Glutamatergic neuron (in vitro differentiated cells): ENCODE measurements at places on chromosomes 4 and X.

DNA sequence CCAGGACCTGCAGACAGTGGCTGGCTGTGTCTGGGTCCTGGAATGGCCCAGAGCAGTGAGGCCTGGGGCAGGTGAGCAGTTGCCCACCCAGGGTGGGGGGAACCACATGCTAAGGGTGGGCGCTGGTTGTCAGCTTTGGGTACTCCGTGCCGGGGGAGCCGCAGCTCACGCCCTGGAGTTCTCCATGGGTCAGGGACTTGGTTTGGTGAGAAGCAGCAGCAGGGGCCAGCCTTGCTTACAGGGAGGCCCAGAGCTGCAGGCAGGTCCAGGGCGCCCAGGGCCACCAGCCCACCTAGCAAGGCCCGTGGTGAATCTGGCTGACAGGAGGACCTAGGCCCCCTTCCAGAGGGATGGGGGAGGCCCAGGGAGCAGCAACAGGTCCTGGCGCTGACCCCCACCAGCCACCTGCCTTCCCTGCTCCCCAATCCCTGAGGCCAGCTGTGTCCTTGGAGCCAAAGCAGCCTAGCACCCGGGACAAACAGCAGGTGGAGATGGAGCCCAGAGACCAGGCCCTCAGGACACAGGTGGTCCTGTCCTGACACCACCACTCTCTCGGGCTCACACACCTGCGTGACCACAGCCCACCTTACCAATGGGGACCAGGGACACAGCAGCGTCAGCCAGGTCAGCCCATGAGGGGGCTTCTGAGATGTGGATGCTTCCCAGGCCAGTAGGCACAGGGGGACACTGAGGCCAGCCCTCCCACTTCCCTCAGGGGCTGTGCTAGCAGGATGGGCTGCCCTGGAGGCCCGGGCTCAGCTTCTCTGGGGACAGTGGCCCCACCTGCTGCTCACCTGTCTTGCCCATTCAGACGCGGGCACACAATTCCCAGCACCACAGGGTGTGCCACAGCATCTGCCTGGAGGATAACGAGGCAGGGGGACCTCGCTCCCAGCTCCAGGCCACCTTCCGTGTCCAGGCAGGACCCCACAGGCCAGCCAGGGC lies 3.5 kb downstream of the MXD4 start:
- DNase-seq, result peak; percentile 12

DNA sequence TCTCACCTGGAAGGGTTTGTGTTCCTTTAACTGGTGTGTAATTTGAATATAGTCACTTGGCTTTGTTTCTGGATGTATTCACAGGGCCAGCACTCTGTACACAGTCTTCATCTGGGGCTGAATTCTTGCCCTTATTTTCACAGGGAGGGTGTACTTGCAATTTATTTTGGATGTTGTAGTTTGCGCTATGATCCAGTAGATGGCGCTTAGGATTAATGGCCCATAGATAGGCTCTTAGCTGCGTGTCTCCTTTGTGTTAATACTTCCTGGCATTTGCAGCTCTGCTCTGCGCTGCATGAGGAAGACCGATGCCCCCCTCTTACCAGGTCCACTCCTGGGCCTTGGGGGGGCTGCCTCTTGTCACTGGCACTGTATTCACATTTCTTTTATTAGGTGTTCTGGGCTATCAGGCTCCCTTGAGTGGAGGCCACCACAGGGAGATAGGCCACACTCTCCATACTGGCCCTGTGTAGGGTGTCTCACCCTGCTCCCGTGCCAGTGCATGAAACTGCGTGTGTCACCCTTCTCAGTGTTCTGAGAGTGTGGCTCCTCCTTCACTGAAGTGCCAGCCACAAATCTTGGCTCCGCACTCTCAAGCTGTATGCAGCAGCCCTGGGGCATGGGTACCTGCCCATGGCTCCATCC lies 562.2 kb downstream of the ZIC3 start:
- DNase-seq, result no peak

DNA sequence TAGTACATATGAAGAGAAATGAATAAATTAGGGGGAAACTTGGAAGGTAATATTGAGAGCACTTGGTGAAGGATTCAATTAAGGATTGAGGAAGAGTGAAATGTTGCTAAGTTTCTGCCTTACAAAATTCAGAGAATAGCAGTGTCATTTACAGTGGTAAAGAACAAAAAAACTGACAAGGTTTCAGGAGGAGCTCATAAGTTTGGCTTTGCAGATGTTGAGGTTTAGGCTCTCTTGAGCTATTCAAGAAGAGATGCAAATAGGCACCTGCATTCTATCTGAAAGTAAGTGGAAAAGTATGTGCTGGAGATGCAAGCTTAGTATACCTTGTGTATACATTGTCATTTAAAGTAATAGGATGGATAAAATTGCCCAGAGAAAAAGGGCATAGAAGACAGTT lies 22.3 kb upstream of the EMCN start:
- DNase-seq, result no peak

- DNase-seq, result no peak
These were observed 101.7 kb downstream of the RAPGEF2 start for GRCh38 chr4:159204566-159204965.

- DNase-seq, result no peak
These were observed 6.9 kb downstream of the LSM6 start for GRCh38 chr4:146182443-146182842.

GRCh38 chr4:106034751-106035150 lies 139.5 kb downstream of the NPNT start:
- DNase-seq, result no peak

- DNase-seq, result no peak
These were observed 467.0 kb downstream of the STIM2 start for GRCh38 chr4:27327421-27328181.

DNA sequence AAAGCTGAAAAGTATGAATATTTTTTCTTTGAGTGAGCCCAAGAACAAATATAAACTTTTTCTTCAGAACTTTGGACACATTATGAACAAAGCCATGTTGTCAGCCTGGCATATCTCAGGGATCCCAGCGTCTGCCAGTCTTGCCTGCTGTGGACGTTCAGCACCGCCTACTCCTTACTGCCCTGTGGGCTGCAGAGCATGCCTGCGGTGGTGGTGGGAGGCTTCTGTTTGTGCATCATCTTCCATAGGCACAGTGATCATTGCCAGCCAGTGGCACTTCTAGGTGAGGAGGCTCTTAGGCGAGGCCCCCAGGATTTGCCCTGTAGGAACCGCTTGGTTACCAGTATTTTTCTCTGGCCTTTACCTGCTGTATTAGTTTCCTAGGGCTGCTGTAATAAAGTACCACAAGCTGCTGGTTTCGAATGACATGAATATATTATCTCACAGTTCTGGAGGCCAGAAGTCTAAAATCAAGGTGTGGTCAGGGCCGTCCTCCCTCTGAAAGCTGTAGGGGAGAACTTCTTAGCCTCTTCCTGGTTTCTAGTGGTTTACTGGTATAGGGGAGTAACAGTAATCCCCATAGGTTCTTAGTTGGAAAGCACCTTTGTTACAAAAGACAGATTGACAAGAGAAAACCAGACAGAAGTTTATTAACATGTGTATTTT lies 15.4 kb downstream of the ANXA3 start:
- DNase-seq, result no peak

DNA sequence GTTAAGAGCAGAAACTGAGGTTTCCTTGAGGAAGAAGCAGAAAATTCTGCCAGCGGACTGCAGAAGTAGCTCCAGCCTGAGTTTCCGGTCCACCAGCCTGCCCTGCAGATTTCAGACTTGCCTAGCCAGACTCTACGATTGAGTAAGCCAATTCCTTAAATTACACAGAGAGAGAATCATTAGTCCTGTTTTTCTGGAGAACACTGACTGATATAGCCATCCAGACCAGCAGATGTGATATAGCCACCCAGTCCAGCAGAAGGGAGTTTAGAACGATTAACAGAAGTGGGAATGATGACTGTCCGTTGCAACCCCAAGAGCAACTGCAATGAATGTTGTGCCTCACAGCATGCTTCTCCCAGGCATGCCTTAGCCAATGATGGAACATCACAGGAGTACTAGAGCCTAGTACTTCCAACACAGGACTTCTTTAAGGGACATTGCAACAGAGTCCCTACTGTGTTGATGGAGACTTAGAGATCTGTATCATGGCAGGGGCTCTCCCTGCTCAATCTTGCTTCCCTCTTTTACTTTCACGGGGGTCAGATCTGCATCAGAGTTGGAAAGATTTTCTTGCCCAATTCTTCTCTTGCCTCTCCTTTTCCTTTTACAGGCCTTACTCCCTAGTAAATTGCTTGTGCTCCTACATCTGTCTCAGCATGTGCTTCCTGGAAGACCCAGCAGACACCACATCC lies 264.6 kb upstream of the CLNK start:
- DNase-seq, result no peak

GRCh38 chr4:36310216-36310615 lies 28.8 kb downstream of the DTHD1 start:
- DNase-seq, result no peak

GRCh38 chr4:6576512-6576911 lies 1.5 kb downstream of the MAN2B2 start:
- no peak for DNase-seq

GRCh38 chrX:153608376-153608775 lies 9.4 kb upstream of the CCNQ start:
- no peak for DNase-seq

- DNase-seq, result no peak
These were observed 18.4 kb upstream of the RNF4 start for GRCh38 chr4:2450394-2451035.

- no peak for DNase-seq
These were observed 1321.1 kb downstream of the RAPGEF2 start for GRCh38 chr4:160423879-160424451.

DNA sequence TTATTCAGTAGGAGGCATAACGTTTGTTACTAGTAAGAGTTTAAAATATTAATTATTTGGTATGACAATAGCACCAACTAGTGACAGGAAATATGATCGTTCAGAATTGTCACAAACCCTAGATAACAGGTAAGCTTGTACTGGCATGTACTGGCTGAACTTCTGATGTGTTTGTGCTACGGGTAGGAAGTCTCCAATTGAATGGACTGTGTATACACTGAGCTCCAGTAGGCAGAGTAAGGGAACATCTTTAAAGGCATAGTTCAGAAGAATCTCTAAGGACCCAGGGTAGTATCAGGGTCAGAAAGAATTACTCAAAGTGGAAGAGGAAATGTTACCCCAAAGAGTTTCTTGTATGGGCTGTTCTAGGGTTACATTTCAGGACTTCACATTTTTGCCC lies 230.4 kb downstream of the EDA2R start:
- no peak for DNase-seq

GRCh38 chr4:41038304-41038703 lies 176.0 kb downstream of the APBB2 start:
- no peak for DNase-seq

- peak; percentile 86 for DNase-seq
These were observed at the start of gene ANK2 for GRCh38 chr4:113049421-113050370. ANK2 (plus strand) TSS chr4:113049653; CDS start chr4:113049729, 76 bp downstream.

DNA sequence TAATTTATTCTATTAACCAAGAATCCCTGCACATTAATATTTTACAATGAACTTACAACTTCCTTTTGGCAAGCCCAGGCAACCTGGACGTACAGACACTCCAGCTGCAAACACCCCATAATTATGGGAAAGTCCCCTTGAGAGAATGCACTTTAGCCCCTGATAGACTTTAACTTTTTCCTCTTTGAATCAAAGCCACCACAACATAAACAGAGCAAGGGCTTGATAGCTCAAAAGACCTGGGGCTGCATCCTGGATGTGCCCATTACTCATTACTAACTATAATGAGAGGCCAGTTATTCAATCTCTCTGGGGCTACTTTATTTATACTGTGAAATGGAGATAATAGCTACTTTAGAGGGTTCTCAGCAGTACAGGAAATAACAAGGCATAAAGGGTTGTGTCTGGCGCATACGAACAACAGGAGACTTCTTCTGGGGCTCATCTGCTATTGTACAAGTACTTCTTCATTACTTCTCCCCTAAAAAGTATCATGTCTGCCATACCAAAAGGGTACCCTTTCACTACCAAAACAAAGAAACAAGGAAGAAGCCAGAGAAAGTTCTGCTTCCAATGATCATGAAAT lies 54.9 kb downstream of the CASK start:
- DNase-seq, result no peak

DNA sequence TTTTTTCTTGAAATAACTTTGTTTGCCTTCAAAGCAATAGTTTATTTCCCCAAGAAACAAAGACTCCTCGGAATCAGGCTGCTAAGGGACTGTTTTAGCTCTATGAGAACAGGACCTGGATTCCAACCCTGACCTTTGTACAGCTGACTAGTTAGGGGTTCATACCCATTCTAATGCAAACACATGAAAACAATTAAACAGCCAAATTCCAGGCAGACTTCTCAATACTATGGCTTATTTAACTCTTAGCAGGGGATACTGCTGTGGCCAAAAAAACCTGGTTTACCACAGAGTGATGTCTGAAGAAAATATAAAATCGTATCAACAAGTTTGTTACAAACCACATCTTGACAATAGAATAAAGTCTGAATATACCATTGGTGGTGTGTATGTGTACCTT lies 129.6 kb upstream of the INTU start:
- no peak for DNase-seq

DNA sequence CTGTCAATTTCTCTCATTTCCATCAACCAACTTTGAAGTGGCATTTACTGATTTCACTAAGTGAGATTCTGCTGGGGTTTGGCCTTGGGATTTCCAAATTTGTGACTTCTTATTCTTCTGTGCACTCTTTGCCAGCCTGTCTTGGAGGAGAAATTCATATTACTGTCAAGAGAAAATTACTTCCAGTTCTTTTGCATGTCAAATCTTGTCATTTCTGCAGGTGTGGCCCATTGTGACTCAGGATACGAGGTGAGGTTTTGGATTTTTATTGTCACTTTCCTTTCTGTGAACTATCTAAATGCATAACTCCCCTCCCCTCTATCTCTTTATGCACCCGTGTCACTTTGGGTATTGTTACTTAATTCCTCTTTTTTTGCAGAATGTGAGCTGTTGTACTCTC lies 102.6 kb upstream of the GUCY1A1 start:
- no peak for DNase-seq

DNA sequence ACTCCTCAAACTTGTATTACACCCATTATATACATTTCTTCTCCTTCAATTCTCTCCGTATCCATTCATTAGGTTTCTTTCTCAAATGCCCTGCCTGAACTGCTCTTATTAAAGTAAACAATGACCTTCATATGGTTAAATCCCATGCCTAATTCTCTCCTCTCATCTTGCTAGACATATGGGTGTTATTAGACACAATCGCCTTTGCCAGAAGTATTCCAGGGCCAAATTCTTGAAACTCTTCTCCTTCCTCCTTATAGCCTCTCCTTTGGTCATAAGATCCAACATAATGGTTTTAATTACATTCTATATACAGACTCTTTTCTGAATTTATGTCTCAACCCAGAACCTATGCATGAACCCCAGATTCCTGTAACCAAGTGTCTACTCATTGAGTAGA lies 4.8 kb downstream of the ANXA10 start:
- DNase-seq, result no peak

DNA sequence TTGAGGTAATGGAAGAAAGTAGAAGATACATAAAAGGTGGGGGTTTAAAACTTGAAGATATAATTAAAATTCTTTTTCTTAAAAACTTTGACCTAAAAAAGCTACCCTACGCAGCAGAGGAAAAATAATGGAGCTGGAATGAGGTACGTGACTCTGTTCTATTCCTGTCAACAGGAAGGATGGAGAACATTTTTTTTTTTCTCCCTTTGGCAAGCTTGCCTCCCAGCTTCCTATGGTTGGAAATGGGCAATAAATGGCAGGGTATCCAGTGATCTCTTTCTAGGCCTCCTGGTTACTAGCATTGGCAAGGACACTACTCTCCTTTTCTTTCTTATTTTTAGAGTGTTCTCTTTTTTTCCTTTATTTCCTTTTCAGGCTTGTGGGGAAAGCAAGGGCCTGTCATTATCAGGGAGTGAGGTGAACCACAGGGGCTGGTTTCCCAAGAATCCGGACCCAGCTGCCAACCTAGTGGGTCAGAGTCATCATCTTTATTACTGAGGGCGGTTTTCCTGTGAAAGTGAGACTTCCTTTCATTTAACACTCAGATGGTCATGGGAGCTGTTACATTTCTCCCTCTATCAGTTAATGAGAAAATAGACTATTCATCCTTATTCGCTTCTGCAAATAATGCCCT lies 224.6 kb downstream of the SPRY1 start:
- no peak for DNase-seq
